Ascending aorta (tissue), 2 donors: ENCODE measurements at places on chromosomes 1 and 21. TPM values are rescaled to one million over a fixed set of nuclear protein-coding genes. Genes with fewer than 3 reads are reported as not detected.

Gene IFNAR2
- total RNA-seq, result 30.3 TPM

Gene SPRR2G
- total RNA-seq, result not detected

GRCh38 chr1:246351721-246352120 is 155.4 kb downstream of the SMYD3 start:
- no peaks in the 10 kb centered on the region for H3K4me1 ChIP-seq
- no peak overlapping the region for H3K27ac ChIP-seq
- no peak for DNase-seq
- no peaks in the 10 kb centered on the region for H3K36me3 ChIP-seq

- no peak overlapping the region for H3K27ac ChIP-seq
- no peaks in the 10 kb centered on the region for H3K36me3 ChIP-seq
- H3K4me1 ChIP-seq, result no peaks in the 10 kb centered on the region
- no peak for DNase-seq
- H3K4me3 ChIP-seq, result no peak overlapping the region
Measured at GRCh38 chr1:78839704-78840277, 166.7 kb downstream of the ADGRL4 start.

- DNase-seq, result no peak
- no peak overlapping the region for H3K4me3 ChIP-seq
- no peaks in the 10 kb centered on the region for H3K4me1 ChIP-seq
- no peak overlapping the region for H3K27ac ChIP-seq
Measured at GRCh38 chr21:41819856-41820281, 53.0 kb upstream of the RIPK4 start.

DNA sequence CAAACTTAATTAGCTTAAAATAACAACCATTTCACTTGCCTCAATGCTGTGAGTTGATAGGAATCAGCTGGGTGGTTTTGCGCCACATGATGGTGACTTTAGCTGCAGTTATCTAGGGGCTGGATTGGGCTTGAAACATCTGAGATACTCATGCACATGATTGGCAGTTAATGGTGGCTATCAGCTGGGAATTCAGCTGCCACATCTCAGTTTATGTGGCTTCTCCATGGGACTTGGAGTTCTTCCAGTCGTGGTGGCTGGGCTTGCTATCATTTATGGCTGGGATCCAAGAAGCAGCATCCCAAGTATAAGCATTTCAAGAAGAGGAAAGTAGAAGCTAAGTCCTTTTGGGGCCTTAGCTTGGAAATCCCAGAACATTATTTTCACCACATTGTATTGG is 36.4 kb downstream of the PDC start:
- H3K27ac ChIP-seq, result no peak overlapping the region
- no peak for DNase-seq
- H3K4me1 ChIP-seq, result no peaks in the 10 kb centered on the region
- peaks cover 7% of the 10 kb centered on the region for H3K36me3 ChIP-seq
- no peak overlapping the region for H3K4me3 ChIP-seq
- H3K27me3 ChIP-seq, result no peaks in the 10 kb centered on the region
